ENCODE measurements at places on chromosomes 3 and 15. TPM values are rescaled to one million over a fixed set of nuclear protein-coding genes. Genes with fewer than 3 reads are reported as not detected.

Gene GOLGA6D
- 0.13 TPM for total RNA-seq

Gene SPESP1
- total RNA-seq: not detected

Gene RNU5B-1
- total RNA-seq: not detected

Gene GPR160
- 11.2 TPM for total RNA-seq

Gene CCDC39
- not detected for total RNA-seq

Gene LZTFL1
- 9.5 TPM for total RNA-seq

Gene CPN2
- total RNA-seq: not detected

Gene CSPG5
- 21.7 TPM for total RNA-seq

Gene CCR8
- total RNA-seq: not detected

Gene PRTG
- total RNA-seq: 0.02 TPM

Gene TPRG1
- 1.6 TPM for total RNA-seq

DNA sequence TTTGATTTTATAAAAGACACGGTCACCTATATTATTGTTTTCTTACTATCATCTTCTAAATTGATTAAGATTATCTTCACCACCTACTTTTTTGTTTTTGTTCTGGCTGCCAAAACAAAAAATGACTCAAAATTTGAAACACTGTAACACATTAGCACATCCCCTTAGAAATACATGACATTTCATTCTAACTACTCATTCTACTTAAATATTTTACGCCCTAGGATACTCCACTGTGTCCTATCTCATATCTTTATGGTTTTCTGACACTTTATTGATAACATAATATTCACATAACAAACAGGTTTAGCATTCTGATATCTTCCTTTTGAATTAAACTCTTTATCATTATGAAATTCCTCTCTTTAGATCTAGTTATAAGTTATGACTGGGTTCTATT is 656.2 kb downstream of the GBE1 start:
- H3K4me3 ChIP-seq: no peak overlapping the region
- DNase-seq: no peak
- no peaks in the 10 kb centered on the region for H3K27me3 ChIP-seq
- H3K4me1 ChIP-seq: no peaks in the 10 kb centered on the region
- H3K27ac ChIP-seq: no peak overlapping the region

DNA sequence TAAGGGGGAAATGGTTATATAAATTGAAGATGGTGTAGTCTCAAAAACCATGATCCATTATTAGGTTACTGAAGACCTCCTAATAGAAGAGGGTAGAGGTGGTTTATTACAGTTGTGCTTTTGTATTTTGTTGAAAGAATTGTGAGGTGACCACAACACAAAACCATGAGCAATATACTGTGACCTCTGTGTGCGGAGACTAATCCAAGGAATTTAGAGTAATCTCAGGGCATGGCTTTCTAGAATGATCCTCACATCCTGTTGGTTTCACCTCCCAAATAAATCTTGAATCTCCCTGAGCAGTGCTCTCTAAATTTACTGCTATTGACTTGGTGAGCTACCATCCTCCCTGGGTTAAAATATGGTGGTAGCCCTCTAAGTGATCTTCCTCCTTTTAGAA is 52.3 kb downstream of the PTPRG start:
- no peaks in the 10 kb centered on the region for H3K4me1 ChIP-seq
- H3K27me3 ChIP-seq: no peaks in the 10 kb centered on the region
- no peak for DNase-seq
- no peak overlapping the region for H3K27ac ChIP-seq
- H3K4me3 ChIP-seq: no peak overlapping the region

- no peaks in the 10 kb centered on the region for H3K27me3 ChIP-seq
- DNase-seq: peak; percentile 38
- peaks cover 3% of the 10 kb centered on the region for H3K36me3 ChIP-seq
- peaks cover 10% of the 10 kb centered on the region for H3K4me1 ChIP-seq
- no peak overlapping the region for H3K4me3 ChIP-seq
These were observed 6.7 kb downstream of the PAQR5 start for GRCh38 chr15:69305204-69305931.

GRCh38 chr3:53592862-53593261 is 98.5 kb downstream of the CACNA1D start:
- H3K36me3 ChIP-seq: no peaks in the 10 kb centered on the region
- H3K27ac ChIP-seq: no peak overlapping the region
- H3K4me3 ChIP-seq: no peak overlapping the region
- H3K27me3 ChIP-seq: no peaks in the 10 kb centered on the region

DNA sequence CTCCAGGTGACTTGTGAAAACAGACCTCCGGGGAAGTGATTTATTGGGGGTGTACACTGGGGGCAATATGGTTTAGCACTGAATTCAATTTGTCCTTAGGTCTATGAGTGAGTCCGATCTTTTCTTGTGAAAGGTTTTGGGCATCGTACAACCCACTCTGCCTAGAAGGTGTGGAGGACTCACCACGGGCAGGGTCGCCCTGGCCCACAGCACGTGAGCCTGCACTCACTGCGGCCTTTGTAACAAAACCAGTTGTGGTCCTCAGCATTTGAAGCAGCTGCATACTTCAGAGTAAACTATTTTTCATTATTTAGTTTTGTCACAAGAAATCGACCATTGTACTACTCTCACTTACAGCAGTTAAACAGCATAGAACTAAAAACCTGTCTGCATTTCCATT is 72.6 kb upstream of the BLM start:
- no peak overlapping the region for H3K4me3 ChIP-seq
- DNase-seq: no peak
- peak overlapping the region; percentile 15 for H3K27ac ChIP-seq
- peaks cover 25% of the 10 kb centered on the region for H3K4me1 ChIP-seq
- H3K27me3 ChIP-seq: no peaks in the 10 kb centered on the region

- no peak for DNase-seq
- no peaks in the 10 kb centered on the region for H3K27me3 ChIP-seq
- H3K27ac ChIP-seq: no peak overlapping the region
- H3K4me1 ChIP-seq: peaks cover 24% of the 10 kb centered on the region
These were observed 5.2 kb downstream of the LRIG1 start for GRCh38 chr3:66495668-66496045.

GRCh38 chr15:39358441-39359041 is 222.3 kb upstream of the THBS1 start:
- H3K4me3 ChIP-seq: no peak overlapping the region
- no peak for DNase-seq
- no peaks in the 10 kb centered on the region for H3K4me1 ChIP-seq
- H3K36me3 ChIP-seq: no peaks in the 10 kb centered on the region
- no peak overlapping the region for H3K27ac ChIP-seq

- peaks cover 13% of the 10 kb centered on the region for H3K4me1 ChIP-seq
- no peak overlapping the region for H3K4me3 ChIP-seq
- H3K27ac ChIP-seq: no peak overlapping the region
- H3K27me3 ChIP-seq: no peaks in the 10 kb centered on the region
- no peak for DNase-seq
- no peaks in the 10 kb centered on the region for H3K36me3 ChIP-seq
These were observed 165.0 kb upstream of the TLE3 start for GRCh38 chr15:70262591-70263274.

GRCh38 chr15:67097930-67098740 is 32.7 kb downstream of the SMAD3 start:
- no peaks in the 10 kb centered on the region for H3K27me3 ChIP-seq
- DNase-seq: peak; percentile 76
- H3K4me1 ChIP-seq: peaks cover 42% of the 10 kb centered on the region
- no peak overlapping the region for H3K4me3 ChIP-seq
- peak overlapping the region; percentile 83 for H3K27ac ChIP-seq

- no peak for DNase-seq
- H3K4me3 ChIP-seq: no peak overlapping the region
- H3K27ac ChIP-seq: no peak overlapping the region
- H3K36me3 ChIP-seq: no peaks in the 10 kb centered on the region
These were observed 5.7 kb upstream of the PLSCR1 start for GRCh38 chr3:146550070-146550615.

- no peak overlapping the region for H3K4me3 ChIP-seq
- no peaks in the 10 kb centered on the region for H3K36me3 ChIP-seq
- no peak for DNase-seq
- H3K27me3 ChIP-seq: no peaks in the 10 kb centered on the region
These were observed 84.5 kb downstream of the LRRK1 start for GRCh38 chr15:101003706-101004105.

- peak; percentile 76 for DNase-seq
- H3K4me1 ChIP-seq: peaks cover 98% of the 10 kb centered on the region
- H3K27ac ChIP-seq: peak overlapping the region; percentile 92
- H3K4me3 ChIP-seq: peak overlapping the region; percentile 5
- no peaks in the 10 kb centered on the region for H3K36me3 ChIP-seq
These were observed 53.1 kb downstream of the TGFBR2 start for GRCh38 chr3:30659270-30660130.

- H3K36me3 ChIP-seq: no peaks in the 10 kb centered on the region
- H3K4me3 ChIP-seq: peak overlapping the region; percentile 65
- no peak for DNase-seq
- H3K27ac ChIP-seq: peak overlapping the region; percentile 98
- no peaks in the 10 kb centered on the region for H3K27me3 ChIP-seq
These were observed 1.8 kb downstream of the STAG1 start for GRCh38 chr3:136750209-136750896.

DNA sequence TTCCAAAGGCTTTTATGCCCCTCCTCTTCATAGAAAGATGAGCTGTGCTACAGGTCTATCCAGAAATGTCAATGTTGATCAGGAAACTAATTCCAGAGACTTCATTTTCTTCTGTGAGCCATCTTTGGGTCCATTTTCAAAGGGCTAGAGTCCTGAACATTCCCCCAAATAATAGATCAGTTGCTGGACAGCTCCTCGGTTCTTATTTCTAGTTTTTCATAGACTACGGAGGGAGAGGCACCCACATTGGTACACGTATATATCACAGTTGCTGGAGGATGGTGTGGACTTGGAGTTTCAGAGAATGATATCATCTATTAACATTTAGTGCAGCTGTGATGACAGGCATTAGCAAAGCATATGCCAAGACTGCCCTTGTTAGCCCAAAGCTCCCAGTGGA is 59.1 kb downstream of the AGBL1 start:
- no peaks in the 10 kb centered on the region for H3K27me3 ChIP-seq
- H3K27ac ChIP-seq: no peak overlapping the region
- H3K4me3 ChIP-seq: no peak overlapping the region

GRCh38 chr3:100640633-100641032 is 31.2 kb downstream of the ADGRG7 start:
- H3K36me3 ChIP-seq: no peaks in the 10 kb centered on the region
- H3K27ac ChIP-seq: no peak overlapping the region
- no peak overlapping the region for H3K4me3 ChIP-seq
- H3K27me3 ChIP-seq: no peaks in the 10 kb centered on the region
- peaks cover 8% of the 10 kb centered on the region for H3K4me1 ChIP-seq

GRCh38 chr3:24608701-24609390 is 114.2 kb upstream of the THRB start:
- H3K27ac ChIP-seq: no peak overlapping the region
- H3K4me3 ChIP-seq: no peak overlapping the region

DNA sequence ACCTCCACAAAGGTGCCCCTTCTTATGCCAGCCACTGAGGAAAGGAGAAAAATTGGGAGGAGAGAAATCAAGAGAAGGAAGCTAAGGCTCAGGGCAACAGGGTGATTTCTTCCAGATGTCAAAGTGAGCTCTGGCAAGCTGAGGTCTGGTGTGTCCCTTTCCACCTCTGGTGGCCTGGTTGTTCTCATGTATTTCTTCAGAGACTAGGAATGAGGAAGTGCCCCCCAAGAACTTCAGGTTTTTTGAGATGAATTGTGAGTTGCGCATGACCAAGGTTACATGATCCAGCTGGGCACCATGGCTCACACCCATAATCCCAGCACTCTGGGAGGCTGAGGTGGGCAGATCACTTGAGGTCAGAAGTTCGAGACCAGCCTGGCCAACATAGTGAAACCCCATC is 5.6 kb downstream of the RAB6B start:
- H3K27me3 ChIP-seq: peaks cover 4% of the 10 kb centered on the region
- no peaks in the 10 kb centered on the region for H3K36me3 ChIP-seq
- no peak for DNase-seq
- H3K4me3 ChIP-seq: no peak overlapping the region
- no peak overlapping the region for H3K27ac ChIP-seq

DNA sequence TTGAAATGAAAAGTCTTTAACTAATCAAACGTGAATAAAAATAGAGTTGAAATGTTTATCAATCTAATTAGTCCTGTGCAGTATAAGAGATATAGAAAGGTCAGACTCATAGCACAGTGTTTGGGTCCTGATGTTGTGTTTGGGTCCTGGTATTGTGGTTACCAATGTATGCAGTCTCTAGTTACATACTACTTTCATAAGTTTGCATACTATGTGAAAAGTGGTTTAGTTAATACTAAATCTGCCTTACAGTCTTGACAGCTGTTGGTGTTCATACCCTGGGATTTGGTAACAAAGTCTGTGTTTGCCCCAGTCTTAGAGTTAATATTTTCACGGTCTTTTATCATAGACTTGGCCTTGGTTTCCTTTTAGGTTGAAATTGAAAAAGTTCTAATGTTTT is 41.7 kb downstream of the KIF15 start:
- peaks cover 29% of the 10 kb centered on the region for H3K36me3 ChIP-seq
- H3K4me3 ChIP-seq: no peak overlapping the region
- H3K27ac ChIP-seq: no peak overlapping the region

GRCh38 chr3:115595611-115596275 is 27.6 kb upstream of the GAP43 start:
- no peaks in the 10 kb centered on the region for H3K27me3 ChIP-seq
- no peaks in the 10 kb centered on the region for H3K4me1 ChIP-seq
- no peak overlapping the region for H3K27ac ChIP-seq
- H3K4me3 ChIP-seq: no peak overlapping the region
- no peaks in the 10 kb centered on the region for H3K36me3 ChIP-seq

DNA sequence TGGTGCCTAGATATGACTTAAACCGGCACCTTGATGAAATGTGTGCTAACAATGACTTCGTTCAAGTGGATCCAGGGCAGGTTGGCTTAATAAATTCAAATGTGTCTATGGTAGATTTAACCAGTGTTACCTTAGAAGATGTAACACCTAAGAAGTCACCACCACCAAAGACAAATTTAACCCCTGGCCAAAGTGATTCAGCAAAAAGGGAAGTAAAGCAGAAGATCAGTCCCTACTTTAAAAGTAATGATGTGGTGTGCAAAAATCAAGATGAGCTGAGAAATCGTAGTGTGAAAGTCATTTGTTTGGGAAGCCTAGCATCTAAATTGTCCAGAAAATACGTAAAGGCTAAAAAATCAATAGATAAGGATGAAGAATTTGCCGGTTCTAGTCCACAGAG is 1.1 kb downstream of the FAN1 start:
- DNase-seq: no peak
- H3K4me3 ChIP-seq: peak overlapping the region; percentile 72
- H3K27ac ChIP-seq: no peak overlapping the region
- no peaks in the 10 kb centered on the region for H3K27me3 ChIP-seq
- peaks cover 9% of the 10 kb centered on the region for H3K4me1 ChIP-seq
- peaks cover 28% of the 10 kb centered on the region for H3K36me3 ChIP-seq

DNA sequence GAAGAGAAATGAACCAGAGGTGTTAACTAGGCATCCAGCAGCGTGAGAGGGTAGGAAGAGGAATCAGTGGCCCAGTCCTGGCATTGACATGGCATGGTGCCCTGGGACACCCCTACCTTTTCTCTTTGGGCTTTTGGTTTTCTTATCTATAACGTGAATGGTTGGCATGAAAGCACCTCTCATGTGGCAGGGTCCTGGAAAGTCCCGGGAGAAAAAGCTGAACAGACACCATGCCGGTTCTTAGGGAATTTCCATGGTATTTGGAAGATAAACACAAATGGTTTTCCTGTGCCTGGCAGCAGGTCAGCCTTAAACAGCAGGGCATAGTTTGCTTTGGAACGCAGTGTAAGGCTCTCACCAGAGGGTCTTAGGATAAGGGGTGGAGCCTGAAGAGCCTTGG is 15.4 kb downstream of the ARNT2 start:
- DNase-seq: no peak
- H3K36me3 ChIP-seq: no peaks in the 10 kb centered on the region
- no peak overlapping the region for H3K27ac ChIP-seq
- no peaks in the 10 kb centered on the region for H3K27me3 ChIP-seq
- H3K4me3 ChIP-seq: no peak overlapping the region
- no peaks in the 10 kb centered on the region for H3K4me1 ChIP-seq

Measured in A673 (cell line).